CD4-positive, CD25-positive, alpha-beta regulatory T cell (primary cell): ENCODE measurements at places on chromosomes 6 and 20.

GRCh38 chr20:54004445-54004844 lies 65.9 kb downstream of the BCAS1 start:
- no peak for DNase-seq

DNA sequence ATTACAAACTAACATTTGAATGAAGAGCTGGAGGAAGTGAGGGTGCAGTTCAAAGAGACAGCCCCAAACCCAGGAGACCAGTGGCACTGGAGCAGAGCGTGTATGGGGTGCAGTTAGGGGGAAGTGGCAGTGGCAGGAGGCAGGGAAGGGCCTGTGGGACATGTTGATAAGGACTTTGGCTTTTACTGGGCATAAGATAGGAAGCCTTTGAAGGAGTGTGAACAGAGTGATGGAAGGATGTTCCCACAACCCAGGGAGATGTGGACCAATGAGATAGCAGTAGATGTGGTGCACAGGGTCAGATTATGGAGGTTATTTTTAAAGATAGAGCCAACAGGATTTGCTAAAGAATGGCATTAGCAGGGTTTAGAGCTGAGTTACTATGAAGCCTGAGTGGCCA lies 56.4 kb downstream of the AIG1 start:
- no peak for DNase-seq

DNA sequence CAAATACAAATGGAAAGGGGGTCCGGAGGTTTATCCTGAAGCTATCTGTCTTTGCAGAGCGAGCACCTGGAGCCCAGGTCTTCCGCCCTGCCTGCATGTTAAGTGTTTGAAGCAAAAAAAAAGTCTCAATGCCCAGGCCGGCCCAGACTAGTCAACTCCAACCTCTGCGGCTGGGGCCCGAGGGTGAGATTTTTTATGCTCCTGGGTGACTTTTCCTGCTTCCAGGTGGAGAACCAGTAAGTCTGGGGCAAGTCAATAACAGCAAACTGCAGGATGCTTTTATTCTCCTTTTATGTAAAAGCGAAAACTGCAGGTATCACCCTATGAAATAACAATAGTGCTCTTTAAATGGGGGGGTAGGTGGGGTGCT lies 2.0 kb upstream of the ZBP1 start:
- DNase-seq, result no peak

DNA sequence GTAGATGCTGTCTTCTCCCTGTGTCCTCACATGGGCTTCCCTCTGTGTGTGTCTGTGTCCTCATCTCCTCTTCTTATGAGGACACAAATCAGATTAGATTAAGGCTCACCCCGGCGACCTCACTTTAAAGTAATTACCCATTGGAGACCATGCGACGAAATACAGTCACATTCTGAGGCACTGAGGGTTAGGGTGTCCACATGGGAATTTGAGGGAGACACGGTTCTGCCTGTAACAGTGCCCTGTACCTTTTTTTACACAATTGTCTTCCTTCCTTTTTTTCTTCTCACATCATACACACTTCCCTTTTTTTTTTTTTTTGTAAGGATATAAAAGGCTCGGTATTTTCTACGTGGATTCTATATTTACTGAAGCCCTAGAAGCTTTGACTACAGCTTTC lies 48.9 kb downstream of the DEK start:
- no peak for DNase-seq
